ENCODE measurements at places on chromosomes 3 and 15.

- no peak for DNase-seq
These were observed 154.5 kb upstream of the TSC22D2 start for GRCh38 chr3:150253622-150254021.

GRCh38 chr15:83250781-83251180, 33.7 kb downstream of the BNC1 start:
- no peak for DNase-seq

DNA sequence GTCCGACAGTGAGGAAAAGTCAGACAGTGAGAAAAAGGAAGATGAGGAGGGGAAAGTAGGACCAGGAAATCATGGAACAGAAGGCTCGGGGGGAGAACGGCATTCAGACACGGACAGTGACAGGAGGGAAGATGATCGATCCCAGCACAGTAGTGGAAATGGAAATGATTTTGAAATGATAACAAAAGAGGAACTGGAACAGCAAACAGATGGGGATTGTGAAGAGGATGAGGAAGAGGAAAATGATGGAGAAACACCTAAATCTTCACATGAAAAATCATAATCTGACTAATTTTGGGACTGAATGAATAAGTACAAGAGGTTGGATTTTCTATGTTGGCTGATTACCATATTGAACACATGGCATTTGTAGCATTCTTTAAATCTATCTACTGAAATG, 26.2 kb downstream of the SEC62 start:
- DNase-seq: no peak

DNA sequence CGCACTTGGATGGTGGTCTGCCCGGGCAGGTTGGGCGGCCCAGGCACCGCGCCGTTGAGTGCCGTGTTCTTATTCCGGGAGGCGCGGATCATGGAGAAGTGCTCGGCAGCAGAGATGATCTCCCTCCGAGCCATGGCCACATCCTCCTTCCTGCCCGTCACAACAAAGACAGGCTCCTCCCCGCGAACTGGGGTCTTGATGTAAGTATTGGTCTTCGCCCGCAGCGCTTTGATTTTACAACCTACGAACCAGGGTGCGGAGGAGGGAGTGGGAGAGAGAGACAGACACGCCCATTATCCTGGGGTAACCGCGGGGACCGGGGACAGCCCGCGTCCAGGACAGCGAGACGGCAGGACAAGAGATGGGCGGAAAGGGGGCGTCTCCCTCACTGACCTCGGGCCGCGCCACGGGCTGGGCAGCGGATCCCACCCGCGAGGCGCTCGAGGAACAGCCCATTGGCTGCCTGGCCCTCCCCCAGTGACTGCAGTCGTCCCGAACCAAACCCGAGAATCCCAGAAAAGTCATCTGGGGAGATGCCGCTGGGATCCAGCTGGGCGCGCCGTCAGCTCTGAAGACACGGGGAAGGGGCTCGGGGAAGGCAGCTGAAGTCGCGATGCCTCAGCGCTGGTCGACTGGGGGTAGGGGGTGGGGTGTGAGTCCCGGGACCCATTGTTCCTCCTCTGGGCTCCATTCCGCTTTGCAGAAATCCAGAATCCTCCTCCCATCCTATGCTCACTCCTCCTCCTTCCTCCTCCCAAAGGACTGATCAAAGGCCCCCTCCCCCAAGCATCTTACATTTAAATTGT, 1.2 kb downstream of the MEX3B start:
- no peak for DNase-seq

- DNase-seq: no peak
These were observed 160.5 kb upstream of the C2CD4B start for GRCh38 chr15:62325597-62325996.

DNA sequence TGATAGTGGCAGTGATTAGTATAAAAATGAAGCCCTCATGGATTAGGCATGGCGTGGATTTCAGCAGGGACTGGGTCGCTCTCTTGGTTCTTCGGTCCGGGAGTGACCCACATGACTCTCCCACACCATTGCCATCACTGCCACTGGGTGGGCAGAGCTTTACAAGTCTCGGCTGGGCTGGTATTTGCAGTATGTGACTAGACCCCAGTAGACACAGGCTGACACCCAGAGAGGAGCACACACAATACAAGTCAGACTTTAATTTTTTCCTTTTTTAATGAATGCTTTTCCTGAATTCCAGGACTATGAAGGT, 1.5 kb downstream of the SV2B start:
- no peak for DNase-seq
